Femur (tissue), 1 donor: ENCODE measurements at places on chromosomes 11 and 22.

GRCh38 chr22:35510951-35511350 lies 29.7 kb upstream of the RASD2 start:
- no peak for DNase-seq

GRCh38 chr11:21121991-21122390 lies 452.6 kb downstream of the NELL1 start:
- DNase-seq: no peak

DNA sequence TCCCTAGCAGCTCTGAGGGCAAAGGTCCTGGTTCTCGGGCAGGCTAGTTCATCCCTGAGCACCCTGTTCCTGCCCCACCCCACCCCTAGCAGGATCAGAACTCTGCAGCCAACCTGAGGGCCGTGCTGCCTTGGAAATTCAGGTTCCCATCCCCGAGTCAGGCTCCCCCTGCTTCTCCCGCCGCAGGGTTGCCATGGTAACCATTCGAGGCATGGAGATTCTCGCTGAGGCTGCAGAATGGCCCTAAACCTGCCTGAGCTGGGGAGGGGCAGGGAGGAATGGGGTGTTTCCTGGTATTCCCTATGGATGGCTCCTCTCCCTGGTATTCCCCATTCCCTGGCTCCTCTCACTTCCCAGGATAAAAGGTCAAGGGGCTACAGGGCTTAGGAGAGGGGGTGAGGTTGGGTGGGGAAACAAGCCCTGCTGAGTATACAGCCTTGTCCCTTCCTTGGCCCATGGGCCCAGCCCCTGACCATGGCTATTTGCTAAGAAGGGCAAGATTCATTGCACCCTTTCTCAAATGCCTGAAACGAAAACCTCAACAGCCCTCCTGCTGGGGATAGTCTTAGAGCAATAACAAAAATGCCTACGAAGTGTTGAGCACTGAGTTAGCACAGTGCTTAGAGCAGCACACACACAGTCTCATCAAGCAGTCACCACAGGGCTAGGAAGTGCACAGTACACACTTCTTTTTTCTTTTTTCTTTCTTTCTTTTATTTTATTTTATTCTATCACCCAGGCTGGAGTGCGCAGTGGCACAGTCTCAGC lies 58.7 kb downstream of the CHST1 start:
- DNase-seq: no peak

DNA sequence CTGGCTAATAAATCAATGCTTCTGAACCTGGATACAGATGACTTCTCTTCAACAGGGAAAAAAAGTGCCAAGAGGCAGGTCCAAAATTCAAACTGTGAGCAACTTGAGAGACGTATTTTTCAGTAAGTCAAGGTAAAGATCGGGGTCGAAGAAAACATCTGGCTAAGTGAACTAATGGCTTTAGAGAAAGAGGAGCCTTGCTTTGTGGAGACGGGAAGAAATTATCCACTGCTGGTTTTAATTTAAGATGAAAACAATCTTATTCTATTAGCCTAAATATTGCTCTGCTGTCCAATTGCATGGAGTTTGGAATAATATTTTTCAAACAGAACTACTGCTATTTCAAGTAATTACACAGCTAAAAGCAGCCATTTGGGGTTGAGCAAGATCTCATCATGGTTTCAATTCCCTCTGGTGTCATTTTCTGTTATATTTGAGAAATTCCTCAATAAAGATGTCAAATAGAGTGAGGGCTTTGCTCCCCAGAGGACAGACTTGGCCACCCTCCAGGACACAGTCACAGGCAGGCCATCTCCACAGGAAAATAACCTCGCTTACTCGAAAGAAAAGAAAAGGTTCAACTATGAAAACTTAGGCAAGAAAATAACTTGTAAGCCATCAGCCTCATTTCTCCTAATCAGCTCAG lies 29.8 kb downstream of the SCUBE1 start:
- DNase-seq: peak; percentile 69

GRCh38 chr11:1942558-1943260 lies 4.4 kb upstream of the MRPL23 start:
- no peak for DNase-seq

- DNase-seq: no peak
Observed at GRCh38 chr22:25853501-25854284, 111.7 kb downstream of the MYO18B start.

GRCh38 chr11:44673688-44674087 lies 53.1 kb upstream of the TSPAN18 start:
- no peak for DNase-seq
